Articular chondrocyte of knee joint (primary cell): ENCODE measurements at places on chromosomes 5 and 9. TPM values are rescaled to one million over a fixed set of nuclear protein-coding genes. Genes with fewer than 3 reads are reported as not detected.

Gene HRH2
- 0.54 TPM in 1 of 2 replicates, not detected in the other for total RNA-seq

Gene HAND1
- not detected in 2 replicates for total RNA-seq

Gene SLC25A2
- 0.32 and 0.39 TPM in 2 replicates for total RNA-seq

Gene HMMR
- 13.2 and 20.3 TPM in 2 replicates for total RNA-seq

Gene GABRA6
- not detected in 2 replicates for total RNA-seq

Gene SCGB3A2
- not detected in 2 replicates for total RNA-seq

Gene NRARP
- total RNA-seq: 0.13 and 0.22 TPM in 2 replicates

Gene PFN3
- total RNA-seq: not detected in 2 replicates

Gene ZNF883
- 10.3 and 16.1 TPM in 2 replicates for total RNA-seq

Gene WWC1
- total RNA-seq: 1.1 and 3.3 TPM in 2 replicates

Gene ADAMTSL2
- 0.11 and 0.26 TPM in 2 replicates for total RNA-seq

Gene FAXDC2
- total RNA-seq: 16.5 and 22.5 TPM in 2 replicates

Gene RXRA
- total RNA-seq: 32.3 and 32.9 TPM in 2 replicates

Gene BAAT
- not detected in 2 replicates for total RNA-seq

Gene SLC25A51
- total RNA-seq: 73.0 and 83.7 TPM in 2 replicates

Gene IFNB1
- total RNA-seq: not detected in 2 replicates

Gene C8G
- total RNA-seq: 0.39 and 0.54 TPM in 2 replicates

Gene GPR21
- total RNA-seq: 2.4 and 3.6 TPM in 2 replicates

Gene PDCD1LG2
- 8.9 and 9.1 TPM in 2 replicates for total RNA-seq

Gene MORN5
- total RNA-seq: 0.65 TPM in 1 of 2 replicates, not detected in the other

Gene FAM120A
- 117 and 129 TPM in 2 replicates for total RNA-seq

Gene RASGRF2
- 0.11 and 0.13 TPM in 2 replicates for total RNA-seq

Gene FBP2
- not detected in 2 replicates for total RNA-seq

Gene VCAN
- total RNA-seq: 337 and 413 TPM in 2 replicates

Gene IL4
- total RNA-seq: not detected in 2 replicates

Gene PRUNE2
- 282 and 619 TPM in 2 replicates for total RNA-seq

Gene SLC36A3
- total RNA-seq: not detected in 2 replicates

Gene CCL27
- 0.32 TPM in 1 of 2 replicates, not detected in the other for total RNA-seq
